ENCODE measurements at places on chromosomes 3 and 15.

- DNase-seq: no peak
Measured at GRCh38 chr3:177211503-177212277, 14.4 kb upstream of the TBL1XR1 start.

GRCh38 chr15:41566121-41566885 lies 7.3 kb downstream of the TYRO3 start:
- DNase-seq: no peak

- no peak for DNase-seq
Measured at GRCh38 chr3:41518626-41519025, 319.3 kb downstream of the CTNNB1 start.

- DNase-seq: no peak
Measured at GRCh38 chr15:97902140-97902780, 58.2 kb upstream of the ARRDC4 start.

- no peak for DNase-seq
Measured at GRCh38 chr15:25342629-25343028, 96.2 kb downstream of the UBE3A start.

DNA sequence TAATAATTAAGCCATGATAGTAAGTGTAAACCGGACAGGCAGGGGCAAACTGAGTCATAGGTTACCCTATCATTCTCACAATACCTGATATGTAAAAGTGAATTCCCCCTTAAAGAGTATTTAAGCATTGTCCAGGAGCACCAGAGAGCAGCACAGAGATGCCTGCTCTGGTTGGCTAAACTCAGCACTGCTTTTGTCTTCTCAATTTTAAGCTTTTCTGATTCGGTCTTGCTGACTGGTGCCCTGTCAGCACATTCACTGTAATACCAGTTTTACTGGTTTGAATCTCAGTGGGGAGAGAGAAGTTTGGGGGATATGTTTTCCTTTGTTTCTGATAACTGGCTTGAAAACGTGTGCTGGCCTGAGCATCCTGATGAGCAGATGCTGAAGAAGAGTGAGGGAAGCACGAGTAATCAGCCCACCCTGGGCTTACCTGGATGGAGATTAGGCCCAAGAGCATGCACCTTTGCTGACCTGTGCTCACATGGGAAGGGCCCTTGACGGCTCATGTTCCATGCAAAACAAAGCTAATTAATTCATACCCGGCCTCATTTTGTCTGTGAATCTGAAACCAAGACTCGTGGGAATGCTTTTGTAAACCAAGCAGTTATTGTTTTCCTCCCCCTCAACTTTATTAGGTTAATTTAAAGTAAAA lies 208.5 kb upstream of the MRPL3 start:
- no peak for DNase-seq
